HCT116 (cell line): ENCODE measurements at places on chromosomes 2 and 18. TPM values are rescaled to one million over a fixed set of nuclear protein-coding genes. Genes with fewer than 3 reads are reported as not detected.

GRCh38 chr18:12010187-12010802 lies 29.0 kb downstream of the IMPA2 start:
- no peak for DNase-seq

DNA sequence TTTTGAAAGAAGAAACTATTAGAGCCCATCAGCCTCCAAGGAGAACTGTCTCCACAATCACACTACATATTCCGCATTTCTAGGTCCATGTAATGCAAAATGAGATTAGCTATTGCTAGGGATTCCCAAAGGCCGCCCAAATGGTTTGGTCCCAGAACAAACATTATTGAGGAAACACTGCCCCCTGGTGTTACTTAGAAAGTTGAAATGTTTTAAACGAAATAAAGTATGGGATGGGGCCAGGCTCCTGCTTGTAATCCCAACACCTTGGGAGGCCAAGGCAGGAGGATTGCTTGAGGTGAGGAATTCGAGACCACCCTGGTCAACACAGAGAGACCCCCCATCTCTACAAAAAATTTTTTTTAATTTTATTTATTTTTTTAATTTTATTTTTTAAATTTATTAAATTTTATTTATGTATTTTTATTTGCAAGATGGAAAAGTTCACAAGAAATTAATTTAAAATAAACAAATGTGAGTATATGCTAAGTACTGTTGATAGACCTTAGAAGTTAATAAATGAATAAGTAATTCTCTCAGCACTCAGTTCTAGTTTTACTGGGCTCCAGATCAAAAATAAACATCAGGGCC lies 5.5 kb downstream of the NHEJ1 start:
- peak; percentile 78 for DNase-seq

DNA sequence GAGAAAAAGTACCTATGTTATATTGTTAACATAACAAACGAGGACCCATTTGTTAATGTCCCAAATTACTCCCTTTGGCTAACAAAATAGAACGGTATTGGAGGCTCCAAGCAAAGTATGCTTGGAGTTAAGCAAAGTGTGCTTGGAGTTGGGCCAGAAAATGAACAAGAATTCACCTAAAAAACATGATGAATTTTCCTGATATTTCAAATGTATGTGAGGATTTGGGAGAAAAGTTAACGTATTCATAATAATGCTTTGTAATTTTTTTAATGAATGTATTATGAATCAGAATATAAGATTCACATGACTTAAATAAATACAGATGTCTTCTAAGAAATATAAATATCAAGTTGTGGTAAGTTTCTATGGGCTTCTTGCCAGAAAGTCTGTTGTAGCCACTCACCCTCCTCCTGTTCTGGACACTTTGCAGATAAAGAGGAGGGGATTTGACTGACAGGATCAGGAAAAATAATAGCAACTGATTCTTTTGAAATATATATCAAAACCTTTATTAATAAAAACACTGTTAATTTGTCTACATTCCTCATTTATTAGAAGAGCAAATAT lies 423.7 kb upstream of the MMADHC start:
- no peak for DNase-seq

DNA sequence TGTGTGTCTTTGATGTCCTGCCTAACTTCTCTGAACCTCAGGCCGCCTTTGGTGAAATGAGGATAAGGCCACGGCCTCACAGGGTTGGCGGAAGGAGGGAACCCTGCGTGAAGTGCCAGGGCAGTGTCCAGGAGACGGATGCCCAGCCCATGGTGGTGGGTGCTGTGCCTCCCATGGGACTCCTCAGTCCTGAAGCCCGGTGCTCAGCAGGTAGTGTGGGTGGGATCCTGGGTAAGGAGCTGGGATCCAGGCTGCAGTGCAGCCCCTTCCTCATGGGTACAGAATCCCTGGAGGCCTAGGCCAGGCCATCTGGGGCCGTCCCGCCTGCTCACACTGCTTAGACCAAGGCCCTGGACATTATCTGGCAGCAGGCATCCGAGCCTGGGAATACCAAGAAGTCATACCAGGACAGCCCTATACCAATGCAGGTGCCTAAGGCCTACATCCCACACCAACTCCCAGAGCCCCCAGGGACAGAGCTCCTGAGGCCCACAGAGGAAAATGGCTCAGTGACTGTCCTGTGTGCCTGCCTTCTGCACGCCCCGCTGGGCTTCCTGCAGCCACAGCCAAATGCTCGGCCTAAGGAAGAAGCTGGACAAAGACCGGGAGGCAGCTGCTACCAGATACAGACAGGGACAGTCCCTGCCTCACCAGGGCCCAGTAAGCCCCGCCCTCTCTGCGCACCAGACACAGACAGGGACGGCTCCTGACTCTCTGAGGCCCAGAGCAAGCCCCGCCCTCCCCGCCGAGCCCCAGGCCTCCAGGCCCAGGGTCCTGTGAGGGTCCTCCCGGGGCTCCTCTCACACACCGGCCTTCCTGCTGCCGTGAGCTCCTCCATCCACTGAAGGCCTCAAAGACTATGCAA lies 78.0 kb downstream of the NDUFA10 start:
- DNase-seq, result no peak

PLEKHH2 gene
- total RNA-seq, result 7.8 TPM

ASTL gene
- total RNA-seq, result 0.34 TPM
